BJ (cell line): ENCODE measurements at places on chromosomes 16 and 17. TPM values are rescaled to one million over a fixed set of nuclear protein-coding genes. Genes with fewer than 3 reads are reported as not detected.

- no peak for DNase-seq
These were observed 9.1 kb upstream of the CRYBA1 start for GRCh38 chr17:29237476-29238132.

DNA sequence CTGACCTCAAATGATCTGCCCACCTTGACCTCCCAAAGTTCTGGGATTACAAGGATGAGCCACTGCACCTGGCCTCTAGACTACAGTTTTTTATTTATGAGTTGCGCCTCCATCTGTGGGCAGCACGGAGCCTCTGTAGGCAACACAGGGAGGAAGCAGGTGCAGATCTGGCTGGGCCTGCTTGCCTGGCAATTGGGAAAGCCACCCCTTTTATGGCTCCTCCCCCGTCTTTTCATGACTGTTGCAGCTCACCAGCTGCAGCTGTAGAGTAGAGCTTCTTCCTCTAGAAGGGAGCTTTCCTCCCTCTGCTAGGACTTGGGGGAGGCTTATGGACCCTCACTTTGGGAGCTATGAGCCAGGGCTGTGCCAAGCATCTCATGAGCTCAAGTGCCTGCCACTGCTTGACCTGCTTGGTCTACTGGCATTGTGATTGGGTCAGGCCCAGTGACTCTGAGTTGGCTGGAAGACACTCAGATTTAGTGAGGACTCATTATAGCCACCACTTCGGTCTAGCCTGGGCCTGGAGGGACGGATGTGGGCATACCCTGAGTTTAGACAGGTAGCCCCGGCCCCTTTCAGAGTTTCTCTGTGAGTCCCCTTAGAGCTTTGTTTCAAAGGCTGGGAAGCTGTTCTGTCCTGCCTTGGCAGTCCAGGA, 6.9 kb upstream of the SLC7A6 start:
- no peak for DNase-seq

- DNase-seq, result peak; percentile 41
These were observed 26.0 kb downstream of the NECAB2 start for GRCh38 chr16:83994087-83994486.

GRCh38 chr16:75312875-75313274, 61.5 kb upstream of the BCAR1 start:
- DNase-seq, result no peak

- no peak for DNase-seq
These were observed 16.9 kb downstream of the RPH3AL start for GRCh38 chr17:335691-336090.

DNA sequence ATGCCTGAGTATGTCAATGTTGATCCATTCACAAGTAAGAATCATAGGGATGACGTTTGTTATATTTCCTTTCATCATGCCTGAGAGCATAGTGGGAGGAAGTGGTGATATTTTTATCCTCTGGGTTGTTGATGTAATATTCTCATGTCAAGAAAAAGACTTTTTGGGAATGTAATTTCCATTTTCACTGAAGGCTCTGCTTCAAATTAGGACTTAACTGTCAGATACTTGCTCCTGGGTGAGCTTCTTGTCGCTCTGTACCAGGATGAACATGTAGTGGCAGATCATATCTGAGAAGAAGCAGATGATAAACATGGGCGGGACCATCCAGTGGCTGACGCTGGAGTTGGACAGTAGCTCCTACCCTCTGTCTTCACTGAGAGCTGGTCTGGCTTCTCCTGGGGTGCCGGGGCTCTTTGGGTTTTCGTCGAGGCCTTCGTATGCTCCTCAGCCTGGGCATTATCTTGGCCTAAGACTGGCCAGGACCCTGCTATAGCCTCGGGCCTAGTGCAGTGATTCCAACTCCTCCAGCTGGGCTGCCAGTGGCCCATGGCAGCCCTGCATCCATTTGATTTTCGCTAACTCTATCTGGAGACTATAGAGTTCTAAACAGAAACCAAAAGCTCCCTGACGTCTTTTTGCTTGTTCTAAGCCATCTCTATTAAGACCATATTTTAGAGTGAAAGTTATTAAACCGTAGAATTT, 19.7 kb downstream of the CYB5B start:
- DNase-seq, result no peak

DNA sequence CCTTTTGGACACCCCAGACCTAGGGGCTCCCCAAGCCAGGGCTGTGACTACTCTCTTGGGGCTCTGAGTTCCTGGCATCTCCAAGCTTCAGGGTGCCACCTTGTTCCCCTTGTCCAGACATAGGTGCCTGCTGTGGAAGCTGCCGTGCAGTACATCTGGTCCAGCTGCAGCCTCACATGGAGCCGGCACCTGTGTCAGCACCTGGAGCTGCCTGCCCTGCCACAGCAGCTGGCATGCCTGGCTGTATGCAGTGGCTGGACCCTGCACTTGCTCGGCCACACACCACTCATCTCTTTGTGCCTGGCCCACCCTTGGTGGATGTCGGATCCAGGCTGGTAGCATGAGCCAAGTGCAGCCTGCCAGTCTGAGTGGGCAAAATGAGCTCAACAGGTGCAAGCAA, 775.8 kb downstream of the CDH11 start:
- no peak for DNase-seq

DNA sequence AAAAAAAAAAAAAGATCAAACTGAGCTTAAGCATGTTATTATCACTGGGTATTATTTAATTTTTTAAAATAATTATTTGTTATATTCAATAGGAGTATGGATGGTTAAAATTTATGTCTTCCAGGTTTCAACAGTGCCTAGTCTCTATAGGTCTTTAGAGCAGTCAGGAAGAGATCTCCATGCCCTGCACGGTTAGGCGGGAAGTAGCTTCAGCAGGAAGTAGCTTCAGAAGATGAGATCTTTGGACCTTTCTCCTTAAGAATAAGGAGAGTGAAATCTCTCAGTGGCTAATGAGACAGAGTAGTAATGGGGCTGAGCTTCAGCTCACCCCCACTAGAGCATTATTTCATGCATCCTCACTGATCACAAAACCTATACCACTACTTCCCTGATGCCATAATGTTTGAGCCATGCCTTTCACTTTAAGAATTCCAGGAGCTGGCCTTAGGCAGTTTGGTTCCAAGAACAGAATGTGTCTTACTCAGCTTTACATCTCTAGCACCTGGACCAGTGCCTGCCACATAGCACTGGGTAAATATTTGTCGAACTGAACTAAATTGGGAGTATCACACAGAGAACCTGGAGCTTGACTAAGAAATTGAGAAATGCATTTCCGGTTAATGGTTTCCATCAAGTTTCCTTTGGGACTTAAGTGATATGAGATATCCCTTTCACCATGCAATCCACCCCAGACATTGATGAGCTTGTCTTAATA, 43.5 kb downstream of the SCPEP1 start:
- no peak for DNase-seq

- peak; percentile 96 for DNase-seq
These were observed 36.0 kb downstream of the CHD9 start for GRCh38 chr16:53090591-53091411.

DNA sequence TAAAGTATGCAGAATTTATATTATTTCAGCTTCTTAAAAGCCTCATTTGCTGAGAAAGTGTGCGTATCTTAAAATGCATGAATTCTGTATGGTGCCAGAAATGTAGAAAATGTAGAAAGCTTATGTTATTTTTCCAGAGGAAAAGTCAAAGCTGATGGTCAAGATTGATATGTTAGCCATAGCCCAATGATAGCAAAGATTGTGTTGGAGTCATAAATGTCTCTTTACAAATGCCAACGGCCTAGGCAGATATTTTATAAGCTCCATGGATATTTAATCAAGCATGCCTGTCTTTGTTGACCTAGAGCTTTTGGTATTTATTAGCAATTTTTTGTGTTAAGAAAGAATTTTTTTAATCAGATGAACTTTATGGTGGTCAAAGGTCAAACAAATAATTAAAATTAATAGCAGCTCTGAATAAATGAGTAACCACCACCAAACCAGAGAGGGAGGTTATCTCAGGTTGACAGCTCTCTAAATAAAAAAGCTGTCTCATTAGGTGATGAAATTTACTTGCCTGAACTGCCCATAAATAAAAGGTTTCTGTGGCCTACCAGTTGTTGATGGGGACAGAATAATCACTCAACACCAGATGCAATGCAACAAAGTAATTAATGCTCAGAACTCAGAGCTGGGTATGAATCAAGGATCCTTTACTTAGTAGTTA, 28.5 kb downstream of the CLEC3A start:
- DNase-seq, result no peak

DNA sequence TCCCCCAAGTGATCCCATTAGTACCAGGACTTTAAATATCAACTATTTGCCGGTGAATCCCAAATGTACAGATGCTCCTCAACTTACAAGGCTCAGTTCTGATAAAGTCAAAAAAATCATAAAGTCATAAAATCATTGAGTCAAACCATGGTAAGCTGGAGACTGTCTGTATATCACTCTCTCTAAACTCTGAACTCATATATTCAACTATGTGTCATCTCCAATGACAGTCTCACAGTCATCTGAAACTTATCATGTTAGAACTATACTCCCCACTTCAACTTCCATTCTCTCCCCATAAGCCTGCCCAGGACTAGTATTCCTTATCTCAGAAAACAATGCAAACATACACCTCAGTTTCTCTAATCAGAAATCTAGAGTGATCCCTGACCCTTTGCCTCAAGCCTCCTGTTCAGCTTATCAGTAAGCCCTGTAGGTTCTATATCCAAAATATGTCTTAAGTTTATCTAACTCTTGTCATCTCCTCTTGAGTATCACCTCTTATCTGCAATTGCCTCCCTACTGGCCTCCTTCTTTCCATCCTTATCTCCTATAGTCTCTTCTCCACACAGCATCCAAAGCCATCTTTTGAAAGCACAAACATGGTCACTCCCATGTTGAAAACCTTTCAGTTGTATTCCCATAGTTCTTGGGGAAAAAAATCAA, 55.0 kb downstream of the SSH2 start:
- no peak for DNase-seq

DNA sequence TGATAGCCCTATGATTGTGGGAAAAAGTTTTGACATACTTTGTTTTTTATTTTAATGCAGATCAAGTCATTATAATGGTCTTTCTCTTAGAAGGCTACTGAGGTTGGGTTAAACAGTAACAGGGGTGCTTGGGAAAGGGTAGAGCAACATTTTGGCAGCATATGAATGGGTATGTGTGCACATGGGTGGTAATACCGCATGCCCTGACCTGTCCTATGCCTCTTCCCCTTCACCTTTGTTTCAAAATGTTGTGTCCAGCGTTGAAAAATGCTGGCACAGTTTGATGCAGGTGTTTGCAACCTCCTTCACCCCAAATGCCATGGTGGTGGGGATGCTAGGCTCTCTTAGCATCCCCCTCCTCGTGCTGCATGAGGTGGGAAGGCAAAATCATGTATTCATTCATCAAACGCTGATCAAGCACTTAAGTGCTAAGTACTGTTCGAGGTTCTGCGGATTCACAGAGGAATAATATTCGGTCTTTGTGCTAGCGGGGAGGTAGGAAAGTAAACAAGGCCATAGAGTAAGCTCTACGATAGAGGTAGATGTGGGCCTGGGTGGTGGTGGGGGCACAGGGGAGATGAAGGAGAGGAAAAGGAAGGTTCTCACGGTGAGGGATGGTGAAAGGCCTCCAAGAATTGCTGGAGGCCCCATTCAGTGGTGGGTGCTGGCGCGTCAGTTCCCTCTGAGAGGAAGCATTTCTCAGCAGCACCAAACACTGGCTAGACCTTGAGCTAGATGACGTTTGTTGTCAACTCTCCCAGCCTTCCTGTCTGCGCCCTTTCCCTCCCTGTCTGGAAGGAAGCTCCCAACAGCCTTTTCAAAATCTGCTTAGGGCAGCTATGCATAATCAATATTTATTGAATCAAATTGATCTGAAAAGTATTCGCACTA, 13.3 kb upstream of the MARCHF10 start:
- no peak for DNase-seq

GRCh38 chr17:5715478-5715877, 131.2 kb upstream of the NLRP1 start:
- DNase-seq, result no peak

DNA sequence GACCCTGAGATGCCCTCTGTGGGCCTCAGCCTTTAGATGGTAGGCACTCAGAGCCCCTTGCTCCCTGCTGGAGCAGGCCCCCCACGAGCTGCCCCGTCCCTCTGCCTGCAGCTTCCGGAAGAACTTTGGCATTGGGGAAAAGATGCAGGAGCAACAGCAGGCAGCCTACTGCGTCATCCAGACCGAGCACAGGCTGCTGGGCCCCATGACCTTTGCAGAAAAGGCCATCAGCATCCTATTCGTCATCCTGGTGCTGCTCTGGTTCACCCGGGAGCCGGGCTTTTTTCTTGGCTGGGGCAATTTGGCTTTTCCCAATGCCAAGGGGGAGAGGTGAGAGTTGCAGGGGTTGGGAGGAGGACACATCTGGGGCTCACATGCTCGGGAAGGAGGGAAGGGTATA, 12.7 kb upstream of the FOXN1 start:
- DNase-seq, result no peak

DNA sequence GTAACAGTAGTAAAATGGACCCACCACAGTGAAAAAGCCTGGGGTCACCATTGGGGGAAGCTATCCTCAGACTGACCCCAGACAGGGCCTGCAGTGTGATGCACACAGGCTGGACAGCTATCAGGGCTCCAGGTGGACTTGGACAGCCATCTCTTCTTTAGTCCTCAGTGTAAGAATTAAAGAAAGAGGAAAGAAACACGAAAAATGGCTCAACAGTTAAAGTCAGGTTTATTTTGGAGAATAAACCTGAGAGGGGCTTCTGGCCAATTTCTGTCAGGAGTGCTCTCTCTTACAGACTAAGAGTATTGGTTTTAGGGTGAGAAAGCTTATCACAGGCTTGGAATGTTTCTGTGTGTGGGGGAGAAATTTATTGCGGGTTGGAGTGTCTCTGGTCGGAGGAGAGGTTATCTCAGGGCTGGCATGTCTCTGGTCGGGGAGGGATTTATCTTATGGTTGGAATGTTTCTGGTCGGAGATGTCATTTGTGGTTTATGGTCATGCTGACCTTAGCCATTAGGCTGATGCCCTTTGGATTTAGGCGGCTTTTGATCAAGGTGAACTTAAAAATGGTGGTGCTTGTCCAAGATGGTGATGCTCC, 10.8 kb upstream of the B4GALNT2 start:
- no peak for DNase-seq

DNA sequence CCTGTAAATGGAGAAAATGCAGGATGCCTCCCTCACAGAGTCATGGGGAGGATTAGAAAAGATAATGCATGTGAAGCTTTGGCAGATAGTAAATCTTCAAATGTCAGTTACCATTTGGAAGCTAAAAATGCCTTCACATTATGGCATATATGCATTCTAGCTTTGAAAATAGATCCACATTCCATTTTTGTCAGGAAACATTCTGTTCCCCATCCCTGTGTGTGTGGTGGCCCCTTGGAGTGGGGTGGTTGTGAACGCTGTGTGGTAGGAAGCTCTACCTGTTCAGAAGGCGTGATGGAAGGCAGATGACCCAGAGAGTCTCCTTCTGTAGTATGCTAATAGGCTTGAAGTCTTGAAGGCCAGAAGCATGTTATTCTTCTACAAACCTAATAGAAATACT, 242.0 kb downstream of the HAPSTR1 start:
- DNase-seq, result no peak

GRCh38 chr16:21222495-21223337, 10.8 kb upstream of the ANKS4B start:
- no peak for DNase-seq

Gene AGRP
- polyA plus RNA-seq, result not detected in 2 replicates

Gene TBC1D28
- not detected in 2 replicates for polyA plus RNA-seq

Gene HOXB1
- not detected in 2 replicates for polyA plus RNA-seq

Gene SLC6A4
- polyA plus RNA-seq, result not detected in 2 replicates

Gene MMD
- 4.5 and 5.8 TPM in 2 replicates for polyA plus RNA-seq

Gene C16orf54
- not detected in 2 replicates for polyA plus RNA-seq

Gene TBX6
- polyA plus RNA-seq, result 0.04 TPM in 2 replicates
